ENCODE measurements at places on chromosomes 12 and 14.

GRCh38 chr12:28799348-28799747 is 349.7 kb upstream of the FAR2 start:
- DNase-seq, result no peak

DNA sequence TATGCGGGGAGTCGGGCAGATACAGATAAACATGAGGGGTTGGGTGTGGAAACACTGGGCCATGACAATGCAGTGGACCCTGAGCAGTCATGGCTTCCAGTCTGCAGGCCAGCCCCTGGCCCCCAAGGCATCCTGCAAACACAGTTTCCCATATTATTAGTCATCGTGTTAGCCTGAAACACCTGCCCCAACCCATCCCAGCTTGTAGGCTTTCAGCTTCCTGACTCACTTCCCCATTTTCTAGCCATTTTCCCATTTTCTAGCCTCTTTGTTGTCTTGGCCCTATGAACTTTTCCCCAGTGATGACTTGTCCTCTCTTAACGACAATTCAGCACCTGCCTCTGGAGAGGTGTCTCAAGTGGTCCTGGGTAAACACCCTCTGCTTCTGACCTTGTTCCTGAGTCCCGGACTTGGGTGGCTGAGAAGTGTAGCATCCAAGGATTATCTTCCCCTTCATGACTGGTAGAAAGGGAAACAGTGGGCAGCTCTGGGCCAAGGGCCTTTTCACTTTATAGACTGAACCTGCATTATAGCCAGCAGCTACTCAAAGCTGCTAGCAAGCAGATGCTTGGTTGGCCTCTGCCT is 4.3 kb upstream of the PGF start:
- no peak for DNase-seq

- peak; percentile 83 for DNase-seq
Observed at GRCh38 chr14:96104469-96105057, 65.4 kb downstream of the C14orf132 start.

DNA sequence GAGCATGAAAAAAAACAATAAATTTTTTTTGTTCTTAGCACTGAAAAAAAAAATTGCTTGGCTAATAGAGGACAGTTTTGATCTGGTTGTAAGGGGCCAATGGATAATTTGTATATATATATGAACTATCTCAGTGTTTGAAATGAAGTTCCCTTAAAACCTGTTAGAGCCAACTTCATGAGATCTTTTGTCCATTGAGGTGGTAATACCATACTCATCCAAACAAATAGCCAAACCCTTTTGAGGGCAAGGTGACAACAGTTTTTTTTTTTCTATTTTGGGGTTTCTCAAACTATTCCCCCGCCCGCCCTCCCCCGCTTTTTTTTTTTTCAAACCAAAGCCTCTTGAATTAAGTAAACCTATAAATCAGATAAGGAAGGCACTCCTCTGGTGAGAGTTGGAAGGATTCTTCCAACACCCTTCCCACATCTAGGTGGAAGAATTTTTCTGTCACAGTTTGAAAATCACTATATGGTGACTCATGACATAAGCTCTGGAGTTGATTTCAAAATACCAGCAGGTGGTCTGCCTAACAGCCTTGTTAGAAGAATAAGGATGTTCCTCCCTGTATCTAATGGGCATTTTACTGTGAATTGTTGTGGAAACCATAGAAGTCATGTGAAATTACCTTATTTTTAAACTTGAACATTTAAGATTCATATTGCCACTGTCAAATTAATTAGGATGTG is 10.2 kb downstream of the ARHGAP5 start:
- no peak for DNase-seq

DNA sequence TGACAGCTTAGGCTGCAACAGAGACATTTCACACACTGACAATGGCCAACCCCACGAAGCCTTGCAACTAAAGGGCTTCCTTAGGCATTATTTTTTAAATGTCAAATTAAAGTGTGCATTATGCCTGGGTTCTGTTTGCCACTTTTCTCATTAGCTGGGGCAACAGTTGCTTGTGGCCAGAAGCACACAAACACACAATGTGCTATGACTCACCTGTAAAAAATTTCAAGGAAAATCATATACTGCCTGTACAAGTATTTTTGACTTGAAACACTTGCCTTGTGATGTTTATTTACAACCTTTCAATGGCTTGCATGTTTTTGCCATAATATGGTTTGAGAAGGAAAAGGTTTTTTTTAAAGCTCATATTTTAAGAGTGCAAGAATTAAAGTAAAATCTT is 1.9 kb downstream of the NTN4 start:
- DNase-seq, result no peak

DNA sequence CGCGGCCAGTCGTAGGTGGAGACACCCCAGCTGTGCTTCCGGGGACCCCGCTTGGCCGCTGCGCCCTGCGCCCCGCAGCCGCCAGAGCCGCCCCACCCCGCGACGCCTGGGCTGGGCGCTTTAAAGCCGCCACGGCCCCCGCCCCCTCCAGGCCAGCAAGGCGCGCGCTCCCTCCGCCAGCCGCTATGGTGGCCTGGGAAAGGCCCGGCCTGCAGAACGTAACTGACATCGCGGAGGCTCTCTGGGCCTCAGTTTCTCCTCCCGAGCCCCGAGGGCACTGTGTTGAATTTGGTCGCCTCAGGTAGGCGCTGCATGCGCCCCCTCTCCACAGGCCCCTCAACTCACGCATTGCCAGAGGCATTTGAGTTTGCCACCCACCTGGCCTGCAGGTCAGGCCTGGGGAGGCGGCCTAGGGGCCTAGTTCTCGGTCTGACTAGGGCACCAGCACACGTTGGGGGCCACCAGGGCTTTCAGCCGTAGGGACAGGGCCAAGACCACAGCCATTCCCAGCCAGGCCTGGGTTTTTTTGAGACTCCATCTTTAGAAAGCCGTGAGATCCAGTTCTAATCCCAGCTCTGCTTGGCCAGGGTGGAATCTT is at the start of gene NGB:
NGB (minus strand) TSS at position 94 of the 598 bp plus-strand sequence. CDS start 269 bp downstream, outside the sequence.
- no peak for DNase-seq

DNA sequence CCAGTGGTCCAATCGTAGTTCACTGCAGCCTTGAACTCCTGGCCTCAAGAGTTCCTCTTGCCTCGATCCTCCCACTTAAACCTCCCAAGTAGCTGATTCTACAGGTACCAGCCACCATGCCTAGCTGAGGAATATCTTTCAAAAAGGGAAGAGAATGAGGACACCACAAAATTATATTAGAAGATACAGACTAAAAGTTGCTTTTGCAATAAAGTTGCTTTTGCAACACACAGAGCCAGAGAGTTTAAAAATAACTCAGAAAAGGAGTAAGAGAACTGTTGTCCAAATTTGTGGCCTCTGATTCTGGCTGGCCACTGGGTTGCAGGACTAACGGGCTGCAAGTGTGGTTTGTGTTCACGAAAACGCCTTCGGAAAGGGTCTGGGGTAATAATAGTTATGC is 19.8 kb downstream of the TMEM253 start:
- no peak for DNase-seq

- DNase-seq, result no peak
Observed at GRCh38 chr12:116528498-116528897, 30.7 kb upstream of the MAP1LC3B2 start.

DNA sequence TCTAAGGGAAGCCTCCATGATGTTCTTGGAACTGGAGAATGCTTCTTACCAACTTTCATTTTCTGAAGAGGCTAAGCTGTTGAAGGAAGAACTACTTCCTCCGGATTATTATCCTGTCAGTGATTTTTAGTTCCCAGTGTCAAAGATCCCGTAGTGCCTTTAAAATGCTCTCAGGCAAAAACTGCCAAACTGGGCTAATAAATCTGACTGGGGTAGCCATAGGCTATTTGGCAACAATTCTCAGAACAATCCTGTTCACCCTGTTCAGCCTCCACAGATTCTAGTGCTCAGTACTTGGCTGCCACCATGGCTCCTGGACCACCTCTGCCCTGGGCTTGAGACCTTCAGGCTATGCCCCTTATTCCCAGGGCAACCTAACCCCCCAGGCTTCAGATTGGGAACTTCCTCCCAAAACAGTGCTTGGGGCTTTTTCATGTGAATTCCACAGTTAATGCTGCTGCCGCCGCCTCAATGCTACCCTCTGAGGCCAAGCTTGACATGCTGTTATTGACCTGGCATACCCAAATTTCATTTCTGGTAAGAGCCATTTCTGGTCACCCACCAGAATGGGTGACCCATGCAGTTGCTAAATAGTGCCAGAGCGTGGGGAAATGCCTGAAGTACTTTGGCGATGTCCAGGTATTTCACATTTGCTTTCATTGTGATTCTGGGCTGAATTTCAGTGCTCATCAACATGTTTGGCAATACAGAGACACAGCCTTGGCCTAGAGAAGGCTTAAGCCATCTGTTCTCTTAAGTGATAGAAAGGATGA is 110.0 kb upstream of the ARHGAP5 start:
- DNase-seq, result no peak

Data from epithelial cell of proximal tubule (primary cell).